Bladder microvascular endothelial cell (primary cell): ENCODE measurements at places on chromosomes 12 and 14. TPM values are rescaled to one million over a fixed set of nuclear protein-coding genes. Genes with fewer than 3 reads are reported as not detected.

The KRT6C gene
- not detected in 2 replicates for total RNA-seq

The LRCOL1 gene
- total RNA-seq, result 2.5 TPM in 1 of 2 replicates, not detected in the other

The SOAT2 gene
- total RNA-seq, result not detected in 2 replicates

The KLRK1 gene
- total RNA-seq, result not detected in 2 replicates

The ADAM21 gene
- total RNA-seq, result 0.32 and 0.44 TPM in 2 replicates

The NTN4 gene
- total RNA-seq, result 334 and 906 TPM in 2 replicates

The NOVA1 gene
- total RNA-seq, result 0.32 and 1.6 TPM in 2 replicates

The TPH2 gene
- total RNA-seq, result not detected in 2 replicates

The TMEM229B gene
- 0.94 and 0.97 TPM in 2 replicates for total RNA-seq

The INHBC gene
- total RNA-seq, result not detected in 2 replicates

The ERC1 gene
- 29.8 and 57.5 TPM in 2 replicates for total RNA-seq

The VRTN gene
- not detected in 2 replicates for total RNA-seq

The LMNTD1 gene
- not detected in 2 replicates for total RNA-seq

The CLEC12A gene
- total RNA-seq, result not detected in 2 replicates

The HSPA2 gene
- total RNA-seq, result 6.3 and 8.7 TPM in 2 replicates

The FGF23 gene
- total RNA-seq, result not detected in 2 replicates

The CLEC14A gene
- 122 and 339 TPM in 2 replicates for total RNA-seq

The HHIPL1 gene
- 1.9 and 3.7 TPM in 2 replicates for total RNA-seq

The GYS2 gene
- not detected in 2 replicates for total RNA-seq

The WSCD2 gene
- not detected in 2 replicates for total RNA-seq

The HCAR3 gene
- not detected in 2 replicates for total RNA-seq

The ADCY6 gene
- total RNA-seq, result 24.1 and 66.6 TPM in 2 replicates

The TCL1A gene
- not detected in 2 replicates for total RNA-seq

The TBX3 gene
- total RNA-seq, result 4.5 and 6.6 TPM in 2 replicates

The CCDC197 gene
- total RNA-seq, result not detected in 2 replicates

The MANSC1 gene
- total RNA-seq, result 4.7 and 6.5 TPM in 2 replicates

The SLC6A13 gene
- total RNA-seq, result 0.13 TPM in 1 of 2 replicates, not detected in the other

The FSCB gene
- not detected in 2 replicates for total RNA-seq

The POMT2 gene
- total RNA-seq, result 6.5 and 10.6 TPM in 2 replicates

The SMCO2 gene
- total RNA-seq, result 0.32 and 0.57 TPM in 2 replicates

The REP15 gene
- total RNA-seq, result 0.97 and 12.6 TPM in 2 replicates

The PLEKHH1 gene
- 0.16 and 0.31 TPM in 2 replicates for total RNA-seq

The CNPY2 gene
- 48.9 and 65.3 TPM in 2 replicates for total RNA-seq

The SALL2 gene
- 0.49 and 1.1 TPM in 2 replicates for total RNA-seq

The ABCD2 gene
- total RNA-seq, result not detected in 2 replicates

The SMIM41 gene
- under 0.01 and 0.13 TPM in 2 replicates for total RNA-seq

The KRT72 gene
- not detected in 2 replicates for total RNA-seq

The DHH gene
- 0.65 and 1.1 TPM in 2 replicates for total RNA-seq

The BDKRB2 gene
- 1.6 and 2.5 TPM in 2 replicates for total RNA-seq

The RNASE3 gene
- total RNA-seq, result not detected in 2 replicates

The KRT77 gene
- total RNA-seq, result not detected in 2 replicates

The LPAR5 gene
- not detected in 2 replicates for total RNA-seq

The IKZF4 gene
- 0.16 and 0.25 TPM in 2 replicates for total RNA-seq

The KLRD1 gene
- 0.16 and 0.69 TPM in 2 replicates for total RNA-seq

The DIO2 gene
- under 0.01 and 0.19 TPM in 2 replicates for total RNA-seq

The PMCH gene
- not detected in 2 replicates for total RNA-seq

The OVCH1 gene
- not detected in 2 replicates for total RNA-seq

The KCNC2 gene
- total RNA-seq, result 0.32 TPM in 1 of 2 replicates, not detected in the other

The CHURC1 gene
- total RNA-seq, result 27.8 and 34.7 TPM in 2 replicates

The EXOC3L4 gene
- not detected in 2 replicates for total RNA-seq

The USP44 gene
- total RNA-seq, result 0.81 and 4.6 TPM in 2 replicates

The SLC17A8 gene
- total RNA-seq, result not detected in 2 replicates

The TMPRSS12 gene
- total RNA-seq, result not detected in 2 replicates

The LALBA gene
- total RNA-seq, result not detected in 2 replicates

The ZNF891 gene
- total RNA-seq, result 0.32 and 1.3 TPM in 2 replicates

The CD163 gene
- total RNA-seq, result not detected in 2 replicates

The DLK1 gene
- total RNA-seq, result not detected in 2 replicates

The ANO2 gene
- 39.2 and 96.8 TPM in 2 replicates for total RNA-seq

The KSR2 gene
- total RNA-seq, result under 0.01 and 1.6 TPM in 2 replicates

The CPNE6 gene
- not detected in 2 replicates for total RNA-seq
